Bone marrow (tissue), 2 donors: ENCODE measurements at places on chromosomes 6 and 20.

DNA sequence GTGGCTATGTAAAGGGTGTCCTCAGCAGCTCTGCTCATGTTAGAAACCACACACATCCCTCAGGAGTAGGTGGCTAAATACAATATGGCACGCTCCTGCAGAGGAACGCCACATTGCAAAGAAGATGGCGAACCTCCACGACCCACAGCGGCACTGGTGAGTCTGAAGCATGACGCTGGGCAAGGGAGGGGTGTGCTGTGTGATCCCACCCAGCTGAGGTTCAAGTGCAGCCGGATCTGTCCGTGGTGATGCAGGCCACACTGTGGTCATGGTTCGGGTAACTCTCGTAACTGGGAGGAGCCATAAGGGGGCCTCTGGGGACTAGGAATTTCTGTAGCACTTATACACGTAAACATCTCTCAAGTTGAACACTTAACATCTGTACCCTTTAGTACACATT lies 23.4 kb upstream of the APMAP start:
- no peak for DNase-seq

- DNase-seq: no peak
Observed at GRCh38 chr6:52514514-52514913, 62.3 kb downstream of the TRAM2 start.

DNA sequence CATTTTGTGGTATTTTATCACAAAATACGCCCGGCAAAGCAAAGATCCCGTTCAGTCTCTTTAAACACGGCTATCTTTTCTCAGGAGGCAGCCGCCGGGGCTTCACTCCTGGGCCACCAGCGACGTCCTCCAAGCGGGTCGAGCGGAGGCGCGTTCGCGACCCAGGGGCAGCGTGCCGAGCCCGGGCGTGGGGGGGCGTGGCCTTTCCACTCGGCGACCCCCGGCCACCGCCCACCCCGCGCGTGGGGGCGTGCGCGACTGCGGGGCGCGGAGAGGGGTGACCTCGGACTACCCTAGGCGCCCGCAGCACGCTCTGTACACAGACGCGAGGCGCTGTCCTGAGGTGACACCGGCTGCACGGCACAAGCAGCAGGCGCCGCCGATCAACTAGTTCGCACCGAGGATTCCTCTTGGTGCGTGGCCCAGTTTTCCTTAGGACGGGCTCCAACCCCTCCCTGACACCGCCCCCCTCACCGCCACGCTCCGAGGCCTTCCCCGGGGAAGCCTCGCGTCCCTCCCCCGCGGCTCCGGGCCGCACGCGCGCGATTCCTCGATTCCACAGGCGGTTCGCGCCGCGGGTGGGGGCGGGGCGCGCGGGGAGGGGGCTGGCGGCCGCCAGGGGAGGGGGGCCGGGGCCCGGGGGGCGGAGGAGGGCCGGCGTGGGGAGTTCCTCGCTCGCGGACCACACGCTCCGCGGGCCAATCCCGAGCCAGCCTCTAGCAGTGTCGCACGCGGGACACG lies 1.1 kb upstream of the JARID2 start:
- peak; percentile 25 for DNase-seq

DNA sequence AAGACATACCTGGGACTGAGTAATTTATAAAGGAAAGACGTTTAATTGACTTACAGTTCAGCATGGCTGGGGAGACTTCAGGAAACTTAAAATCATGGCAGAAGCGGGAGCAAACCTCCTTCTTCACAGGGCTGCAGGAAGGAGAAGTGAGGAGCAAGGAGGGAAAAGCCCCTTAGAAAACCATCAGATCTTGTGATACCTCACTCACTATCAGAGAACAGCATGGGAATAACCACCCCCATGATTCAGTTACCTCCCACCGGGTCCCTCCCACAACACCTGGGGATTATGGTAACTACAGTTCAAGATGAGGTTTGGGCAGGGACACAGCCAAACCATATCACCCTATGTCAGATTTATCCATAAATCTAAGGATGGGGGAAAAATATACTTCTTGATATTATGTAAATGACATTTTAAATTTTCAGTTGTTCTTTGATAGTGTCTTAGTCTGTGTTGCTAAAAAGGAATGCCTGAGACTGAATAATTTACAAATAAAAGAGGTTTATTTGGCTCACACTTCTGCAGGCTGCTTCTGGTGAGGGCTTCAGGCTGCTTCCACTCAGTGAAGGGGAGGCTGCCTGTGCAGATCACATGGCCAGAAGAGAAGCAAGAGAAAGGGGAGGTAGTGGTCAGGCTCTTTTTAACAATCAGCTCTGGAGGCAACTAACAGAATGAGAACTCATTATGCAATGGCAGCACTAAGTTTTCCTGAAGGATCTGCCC lies 1.2 kb upstream of the MCM9 start:
- DNase-seq: no peak

GRCh38 chr6:83354747-83355146 lies 76.1 kb downstream of the ME1 start:
- no peak for DNase-seq

- DNase-seq: no peak
Observed at GRCh38 chr6:82040405-82041221, 206.9 kb downstream of the IBTK start.

- no peak for DNase-seq
Observed at GRCh38 chr6:30879684-30880427, 4.5 kb upstream of the DDR1 start.

DNA sequence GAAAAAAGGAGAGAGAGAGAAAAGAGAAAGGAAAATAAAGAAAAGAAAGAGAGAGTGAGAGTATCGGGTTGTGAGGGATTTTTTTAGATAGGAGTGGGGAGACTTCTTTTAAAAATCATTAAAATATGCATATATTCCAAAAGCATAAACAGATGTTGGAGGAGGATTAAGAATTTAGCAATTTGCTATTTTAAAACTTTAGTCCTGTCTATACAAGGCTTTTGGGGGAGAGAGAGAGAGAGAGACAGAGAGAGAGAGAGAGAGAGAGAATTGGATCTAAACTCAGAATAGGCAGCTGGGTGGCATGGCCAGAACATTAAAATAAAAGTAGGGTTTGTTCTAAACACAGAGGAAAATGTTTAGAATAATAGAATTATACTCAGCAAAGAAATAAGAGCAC lies 72.1 kb downstream of the SOD2 start:
- no peak for DNase-seq

DNA sequence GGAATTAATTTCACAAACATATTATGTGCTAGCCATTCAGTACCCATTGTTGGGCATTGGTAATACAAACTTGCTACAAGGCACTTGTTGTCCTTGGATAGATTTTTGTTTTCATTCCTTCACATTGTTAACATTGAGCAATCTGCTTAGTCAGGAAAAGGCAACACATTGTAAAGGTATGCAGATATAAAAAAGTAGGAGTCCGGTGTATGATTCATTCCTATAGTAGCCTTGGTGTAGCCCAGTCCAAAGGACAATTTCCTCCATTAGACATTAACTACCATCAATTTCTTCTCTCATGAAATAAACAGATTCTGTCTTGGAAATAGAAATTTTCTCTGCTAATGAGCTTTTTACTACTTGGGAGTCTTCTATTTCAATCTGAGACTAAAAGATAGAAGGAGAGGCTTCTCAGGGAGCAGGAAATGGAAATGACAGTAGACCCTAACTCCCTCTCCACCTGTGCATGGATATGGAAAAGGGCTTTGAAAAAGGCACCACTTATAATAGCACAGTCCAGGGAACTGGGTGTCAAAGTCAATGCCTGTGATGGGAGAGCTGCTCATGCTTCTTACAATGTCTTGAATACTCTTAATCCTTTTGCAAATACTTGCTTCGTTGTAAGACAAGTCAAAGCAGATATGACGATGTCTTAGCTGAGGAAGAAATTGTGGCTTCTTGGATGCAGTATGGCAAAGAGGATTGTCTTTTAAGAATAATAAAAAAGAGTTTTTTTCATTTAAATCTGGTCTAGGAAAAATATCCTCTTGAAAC lies 369.4 kb upstream of the CITED2 start:
- DNase-seq: no peak

GRCh38 chr6:37302086-37302686 lies 44.2 kb upstream of the TMEM217 start:
- DNase-seq: no peak

- no peak for DNase-seq
Observed at GRCh38 chr6:139153855-139154254, 19.0 kb downstream of the HECA start.

- no peak for DNase-seq
Observed at GRCh38 chr6:41492261-41492891, 53.8 kb upstream of the FOXP4 start.

GRCh38 chr6:72712910-72713309 lies 91.0 kb downstream of the KCNQ5 start:
- DNase-seq: no peak

- no peak for DNase-seq
Observed at GRCh38 chr20:23285536-23285935, 65.1 kb upstream of the NXT1 start.

- DNase-seq: no peak
Observed at GRCh38 chr20:6178537-6178936, 55.7 kb upstream of the FERMT1 start.

DNA sequence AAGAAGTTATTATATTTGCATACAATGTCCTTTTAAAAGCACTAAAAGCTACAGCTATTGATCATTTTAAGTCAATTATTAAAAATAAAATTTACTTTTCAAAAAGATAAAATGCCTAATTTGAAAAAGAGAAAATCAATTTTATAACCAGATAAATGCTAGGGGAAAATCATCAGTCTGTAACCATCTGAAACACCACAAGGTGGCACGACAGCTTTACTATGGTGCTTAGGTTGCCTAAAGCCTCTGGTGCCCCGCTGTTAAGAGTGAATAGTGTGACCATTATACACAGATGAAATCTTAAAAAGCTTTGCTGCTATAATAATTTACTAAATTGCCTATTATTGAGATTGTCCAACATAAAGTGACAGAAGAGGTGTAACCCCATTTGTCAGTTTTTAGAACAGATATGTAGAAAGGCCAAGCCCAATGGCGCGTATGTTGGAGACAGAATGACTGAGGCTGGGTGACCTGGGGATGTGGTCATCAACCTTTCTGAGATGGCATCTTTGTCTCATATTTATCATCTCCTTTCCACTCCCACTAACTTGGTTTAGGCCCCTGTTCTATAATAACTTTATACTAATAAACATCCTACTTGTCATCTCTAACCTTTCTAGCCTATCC lies 100.8 kb downstream of the MOXD1 start:
- no peak for DNase-seq

- no peak for DNase-seq
Observed at GRCh38 chr6:16723826-16724225, 37.4 kb downstream of the ATXN1 start.

- no peak for DNase-seq
Observed at GRCh38 chr6:53418288-53418687, 69.5 kb upstream of the ELOVL5 start.

GRCh38 chr6:137830511-137830911 lies 36.5 kb upstream of the TNFAIP3 start:
- DNase-seq: peak; percentile 26

DNA sequence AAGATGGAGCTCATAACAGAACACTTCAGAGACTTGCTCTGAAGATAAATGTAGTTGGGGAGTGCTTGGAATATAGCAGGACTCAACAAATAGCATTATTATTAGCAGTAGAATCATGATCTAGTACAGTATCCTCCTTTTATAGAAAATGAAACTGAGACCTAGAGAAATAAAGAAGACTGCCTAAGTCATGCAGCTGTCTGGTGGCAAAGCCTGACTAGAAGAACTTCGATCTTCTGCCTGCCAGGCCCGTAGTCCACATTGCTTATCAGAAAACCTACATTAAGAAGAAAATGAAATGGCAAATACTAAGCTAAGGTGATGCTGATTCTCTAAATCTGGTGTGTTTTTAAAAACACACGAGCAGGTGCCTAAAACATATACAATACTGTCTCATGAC lies 46.4 kb upstream of the DST start:
- no peak for DNase-seq

- DNase-seq: no peak
Observed at GRCh38 chr6:151992091-151992490, 184.6 kb downstream of the ESR1 start.

DNA sequence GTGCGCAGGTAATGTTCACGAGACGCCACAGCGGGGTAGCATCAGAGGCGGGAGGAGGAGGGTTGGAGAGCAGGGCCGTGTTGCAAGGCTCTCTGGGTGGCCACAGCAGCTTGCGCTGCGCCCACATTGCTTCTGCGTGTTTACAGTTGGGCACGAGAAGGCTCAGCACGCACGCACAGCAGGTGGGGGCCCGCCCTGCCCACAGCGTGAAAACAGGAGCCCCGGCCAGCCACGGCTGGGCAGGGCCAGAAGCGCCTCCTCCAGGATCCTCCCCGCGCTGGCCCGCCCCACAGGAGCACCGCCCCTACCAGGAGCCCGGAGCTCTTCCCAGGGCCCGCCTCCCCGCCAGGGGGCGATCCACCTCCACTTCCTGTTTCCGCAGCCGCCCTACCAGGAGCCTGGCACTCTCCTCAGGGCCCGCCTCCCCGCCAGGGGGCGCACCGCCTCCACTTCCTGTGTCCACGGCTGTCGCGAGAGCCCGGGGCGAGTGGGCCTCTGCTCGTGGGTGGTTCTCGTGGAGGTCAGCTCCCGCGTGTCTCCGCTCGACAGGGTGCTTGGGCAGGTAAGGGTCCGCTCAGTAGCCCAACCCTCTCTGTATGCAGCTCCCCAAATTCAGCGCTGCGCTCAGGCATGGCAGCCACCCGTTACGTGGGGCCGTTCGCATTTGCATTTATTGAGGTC lies at the start of gene FAM50B:
Gene FAM50B (plus strand): TSS at position 449 of the 681 bp plus-strand sequence. CDS start 439 bp downstream, outside the sequence.
- DNase-seq: peak; percentile 67

DNA sequence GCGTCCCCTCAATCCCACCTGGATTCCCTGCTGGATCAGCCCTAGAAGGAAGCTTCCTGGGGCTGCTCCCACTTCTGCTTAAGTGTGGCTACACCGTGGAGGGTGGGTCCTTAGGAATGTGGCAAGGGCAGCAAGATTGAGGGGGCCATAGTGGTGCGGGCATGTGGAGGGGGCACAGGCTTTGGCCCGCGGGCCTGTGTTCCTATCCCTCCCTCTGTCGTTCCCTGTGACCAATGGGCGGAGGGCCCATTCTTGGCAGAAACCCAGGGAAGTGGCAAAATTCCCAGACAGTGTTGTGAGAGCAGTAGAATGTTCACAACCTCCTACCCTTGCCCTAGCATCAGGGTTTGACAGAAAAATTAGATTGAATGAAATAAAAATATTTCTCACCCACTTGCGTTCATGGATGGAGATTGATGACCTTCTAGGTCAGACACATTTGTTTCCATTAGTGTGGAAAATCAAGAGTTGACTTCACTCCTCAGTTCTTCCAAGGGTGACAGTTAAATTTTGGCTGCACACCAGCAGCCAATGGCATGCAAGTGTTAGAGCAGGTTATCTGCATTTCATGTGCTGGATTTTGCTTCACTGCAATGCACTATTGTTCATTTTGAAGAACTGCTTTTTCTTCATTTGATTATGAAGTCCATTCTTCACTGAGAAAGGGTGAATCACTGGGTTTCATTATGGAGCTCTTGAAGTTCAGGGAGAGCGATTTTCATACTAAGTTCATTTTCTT lies 49.3 kb upstream of the AHI1 start:
- no peak for DNase-seq

DNA sequence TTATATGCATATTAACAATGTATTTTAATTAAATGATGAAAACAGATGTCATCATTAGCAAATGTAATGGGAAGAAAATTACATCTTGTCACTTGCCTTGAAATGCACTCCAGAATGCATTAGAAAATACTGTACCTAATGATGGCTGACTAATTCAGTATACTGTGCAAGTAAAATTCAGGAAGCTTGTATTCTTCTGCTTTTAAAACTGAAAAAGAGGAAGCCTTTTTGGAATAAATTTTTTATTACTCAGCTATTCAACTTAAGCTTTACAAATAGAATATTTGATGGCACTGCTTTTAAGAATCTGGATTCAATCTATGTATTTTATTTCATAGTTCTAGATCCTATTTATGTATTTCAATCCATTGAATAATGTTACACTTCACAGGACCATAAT lies 195.5 kb downstream of the RIMS1 start:
- DNase-seq: no peak

- no peak for DNase-seq
Observed at GRCh38 chr6:125228981-125229479, 72.7 kb downstream of the HDDC2 start.
